ENCODE measurements at places on chromosomes 2 and 18.
A peak's percentile ranks its signal among the peaks of the same experiment; 100 is the strongest.

- no peak for DNase-seq
These were observed 4.2 kb upstream of the UPP2 start for GRCh38 chr2:158097481-158097880.

DNA sequence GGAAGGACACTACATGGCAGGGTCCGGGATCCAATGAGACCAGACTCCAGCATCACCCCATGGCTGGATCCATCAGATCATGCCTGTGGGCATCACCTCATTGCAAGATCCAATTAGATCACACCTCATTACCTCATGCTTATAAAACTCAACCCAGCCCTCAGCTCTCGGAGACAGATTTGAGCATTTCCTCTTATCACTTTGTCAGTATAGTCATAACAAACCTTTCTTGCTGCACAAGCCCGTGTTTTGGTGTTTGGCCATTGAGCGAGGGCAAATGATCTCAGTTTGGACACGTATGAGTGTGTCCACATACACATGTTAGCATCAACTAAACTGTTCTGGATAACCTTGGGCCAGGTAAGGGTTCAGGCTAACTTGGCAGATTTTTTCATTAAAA, 58.8 kb downstream of the CCDC195 start:
- no peak for DNase-seq

DNA sequence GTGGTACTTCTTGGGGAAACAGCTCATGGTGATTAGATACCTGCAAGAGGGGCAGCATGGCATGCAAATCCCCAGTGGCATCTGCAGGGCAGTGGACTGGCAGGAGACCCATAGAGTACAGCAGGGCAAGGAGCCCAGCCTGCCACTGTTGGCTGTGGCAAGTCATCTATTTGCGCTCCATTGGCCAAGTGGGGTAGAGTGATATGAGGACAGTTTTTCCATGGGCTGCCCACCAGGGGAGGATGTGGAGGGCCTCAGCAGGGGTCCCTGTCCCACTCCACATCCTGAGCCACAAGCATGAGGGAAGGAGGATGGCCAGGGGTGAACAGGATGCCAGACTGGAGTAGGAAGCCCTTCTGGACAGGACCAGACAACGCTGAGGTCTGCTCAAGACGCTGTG, 50.9 kb upstream of the OTOF start:
- DNase-seq, result no peak

DNA sequence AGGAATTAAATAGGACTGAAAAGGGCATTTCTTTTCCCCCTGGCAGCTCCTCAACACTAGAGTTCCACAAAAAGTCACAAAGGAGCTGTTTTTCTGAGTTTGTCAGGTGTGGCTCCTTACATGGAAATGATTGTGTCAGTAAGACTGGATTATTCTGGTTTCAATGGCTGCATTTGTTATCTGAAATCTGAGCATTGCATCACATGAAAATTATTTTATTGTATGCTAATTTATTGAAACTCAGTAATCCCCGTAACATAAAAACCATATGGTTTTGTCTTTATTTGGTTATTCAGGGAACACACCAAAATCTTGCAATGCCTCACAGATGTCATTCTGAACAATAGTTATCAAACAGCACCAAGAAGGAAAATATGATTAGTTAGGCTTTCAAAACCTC, 439.7 kb upstream of the TNP1 start:
- DNase-seq, result no peak

DNA sequence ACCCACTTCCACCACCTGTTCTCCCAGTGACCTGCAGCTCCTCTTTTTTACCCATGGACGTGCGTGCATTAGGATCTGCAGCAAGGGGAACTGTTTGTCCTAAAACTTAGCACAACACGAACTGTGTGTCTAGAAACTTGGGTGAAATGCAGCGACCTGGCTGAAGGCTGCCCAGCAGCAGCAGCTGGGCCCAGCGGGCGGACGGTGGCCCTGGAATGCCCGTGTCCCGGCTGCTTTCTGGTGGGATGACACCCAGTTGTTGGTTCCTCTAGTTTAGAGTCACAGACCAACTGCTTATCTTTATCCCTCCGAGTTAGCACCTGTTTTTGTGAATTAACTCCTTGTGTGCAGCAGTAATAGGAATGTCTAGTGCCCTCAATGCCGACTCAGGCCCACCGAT, 61.9 kb upstream of the PXDN start:
- no peak for DNase-seq

DNA sequence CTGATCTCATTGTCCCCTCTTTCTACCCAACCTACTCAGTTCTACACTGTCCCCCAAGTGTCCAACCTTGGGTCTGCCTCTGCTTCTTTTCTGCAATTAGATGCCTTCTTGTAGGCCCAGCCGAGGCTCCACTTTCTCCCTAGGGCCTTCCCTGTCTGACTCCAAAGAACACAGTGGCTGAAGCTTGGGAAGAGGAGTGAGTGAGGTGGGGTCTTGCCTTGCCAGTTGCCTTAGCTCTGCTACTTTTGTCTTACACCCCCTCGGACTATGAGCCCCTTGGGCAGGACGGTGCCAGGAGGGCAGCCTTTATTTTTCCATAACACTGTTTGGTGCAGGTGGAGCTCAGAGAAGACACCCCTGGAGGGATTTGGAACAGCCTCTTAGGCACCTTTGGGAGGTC, 345.1 kb downstream of the CYP26B1 start:
- DNase-seq, result no peak

GRCh38 chr18:47883771-47884413, 46.6 kb downstream of the SMAD2 start:
- DNase-seq, result no peak

DNA sequence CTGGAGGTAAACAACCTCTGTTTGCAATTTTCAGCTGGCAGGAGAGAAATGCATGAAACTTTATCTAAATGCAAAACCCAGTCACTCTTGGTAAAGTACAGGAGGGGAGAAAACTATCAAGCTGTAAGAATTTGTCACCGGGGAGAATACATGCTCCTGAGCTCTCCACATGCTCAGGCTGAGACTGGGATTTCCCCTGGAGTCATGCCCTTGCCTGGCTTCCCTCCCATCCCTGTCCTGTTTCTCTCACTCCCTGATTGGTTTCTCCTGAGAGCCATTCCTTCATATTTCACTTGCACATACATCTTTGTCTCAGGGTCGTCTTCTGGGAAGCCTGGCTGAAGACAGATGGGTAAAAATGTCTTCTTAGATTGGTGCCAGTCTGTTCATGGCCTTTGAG, 52.9 kb upstream of the SPATS2L start:
- DNase-seq, result no peak

GRCh38 chr18:10055125-10055750, 141.4 kb downstream of the VAPA start:
- DNase-seq, result no peak

DNA sequence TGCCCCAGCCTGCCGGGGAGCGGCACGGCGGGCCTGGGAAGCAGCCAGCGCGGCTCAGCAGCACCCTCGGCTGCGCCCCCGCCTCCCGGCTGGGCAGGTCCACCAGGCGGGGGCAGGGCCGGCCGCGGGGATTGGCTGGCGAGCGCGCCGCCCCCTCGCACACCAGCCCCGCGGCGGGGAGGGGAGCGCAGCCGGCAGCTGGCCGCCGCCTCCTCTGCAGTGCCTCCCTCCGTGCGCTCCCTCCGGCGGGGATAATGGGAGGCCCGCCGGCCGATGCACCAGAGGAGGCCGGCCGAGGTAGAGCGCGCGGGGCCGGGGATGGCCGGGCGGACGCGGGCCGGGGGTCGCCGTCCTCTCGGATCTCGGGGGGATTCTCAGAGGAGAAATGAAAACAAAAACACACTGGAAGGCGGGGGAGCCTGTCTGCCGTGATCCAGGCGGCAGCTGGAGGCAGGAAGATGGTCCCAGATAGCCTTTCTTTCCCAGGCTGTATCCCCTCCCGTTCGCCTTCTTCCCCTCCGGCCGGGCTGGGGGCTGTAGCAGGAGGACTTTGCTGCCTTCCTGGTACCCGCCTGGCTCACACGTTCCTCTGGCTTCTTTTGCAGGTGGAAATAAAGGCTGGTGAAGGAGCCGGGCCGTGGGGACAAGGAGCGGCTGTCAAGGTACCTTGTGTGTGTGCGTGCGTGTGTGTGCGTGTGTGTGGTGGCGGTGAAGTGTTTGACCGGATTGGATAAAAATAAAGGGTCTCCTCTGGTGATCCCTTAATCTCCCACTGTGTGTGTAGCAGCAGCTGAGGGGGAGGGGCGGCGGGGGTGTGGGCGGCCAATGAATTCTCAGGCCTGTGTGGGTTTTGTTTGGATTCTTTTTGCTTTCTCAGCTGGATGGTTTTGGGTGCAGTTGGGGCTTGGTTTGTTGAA, 18.1 kb downstream of the TET3 start:
- DNase-seq, result peak; percentile 56

All from activated T-cell treated with anti-CD3 and anti-CD28 coated beads for 4 hours (primary cell).